ENCODE measurements at places on chromosomes 5 and 9.
A peak's percentile ranks its signal among the peaks of the same experiment; 100 is the strongest.

DNA sequence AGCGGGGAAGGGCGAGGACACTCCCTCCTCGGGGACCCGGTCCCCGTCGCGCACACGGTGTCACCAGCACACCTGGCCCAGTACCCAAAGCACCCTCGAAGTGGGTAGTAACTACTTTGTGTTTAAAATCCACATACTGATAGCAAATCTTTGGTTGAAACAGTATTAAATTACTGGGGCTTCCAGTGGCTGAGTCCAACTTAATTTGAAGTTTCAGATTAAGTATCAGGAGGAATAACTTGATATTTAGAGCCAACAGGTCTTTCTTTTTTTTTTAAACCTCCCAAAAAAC, 615 bp downstream of the ATG10 start:
- DNase-seq: no peak

DNA sequence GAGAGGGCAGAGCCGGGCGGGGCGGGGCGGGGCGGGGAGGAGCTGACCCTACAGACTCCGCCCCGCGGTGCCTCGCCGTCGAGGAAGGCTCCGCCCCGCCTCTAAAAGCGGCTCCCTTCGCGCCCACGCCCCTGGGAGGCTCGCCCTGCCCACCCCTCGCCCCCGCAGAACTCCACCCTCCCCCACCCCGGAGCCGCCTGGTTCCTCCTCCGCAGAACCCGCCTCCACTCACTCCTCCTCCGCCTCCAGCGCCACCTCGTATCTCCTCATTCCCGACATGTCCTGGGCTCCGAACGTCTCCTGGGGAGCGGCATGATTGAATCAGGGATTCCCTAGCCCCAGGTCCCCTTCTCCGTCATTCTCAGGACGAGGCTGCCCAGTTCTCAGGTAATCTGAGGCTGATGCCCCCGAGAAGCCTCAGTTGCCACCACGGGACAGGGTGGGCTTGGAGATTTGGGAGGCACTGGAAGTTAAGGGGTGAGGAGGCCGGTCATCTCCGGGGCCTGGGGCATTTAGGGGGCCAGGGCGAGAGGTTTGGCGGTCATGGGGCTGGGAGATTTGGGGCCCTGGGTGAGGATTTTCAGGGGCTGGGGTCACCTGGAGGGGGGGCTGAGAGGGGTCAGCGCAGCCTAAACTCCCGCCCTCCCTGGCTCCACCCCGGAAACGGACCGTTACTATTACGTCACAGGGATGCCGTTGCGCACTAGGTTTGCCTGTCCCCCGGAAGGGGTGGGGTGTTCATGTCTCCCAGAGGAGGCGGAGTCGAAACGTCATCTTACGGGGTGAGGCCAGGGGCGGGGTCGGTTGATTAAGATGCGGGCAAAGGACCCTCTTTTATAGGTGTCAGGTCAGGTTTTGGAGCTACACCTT, 3.2 kb upstream of the CCL27 start:
- DNase-seq: peak; percentile 92

DNA sequence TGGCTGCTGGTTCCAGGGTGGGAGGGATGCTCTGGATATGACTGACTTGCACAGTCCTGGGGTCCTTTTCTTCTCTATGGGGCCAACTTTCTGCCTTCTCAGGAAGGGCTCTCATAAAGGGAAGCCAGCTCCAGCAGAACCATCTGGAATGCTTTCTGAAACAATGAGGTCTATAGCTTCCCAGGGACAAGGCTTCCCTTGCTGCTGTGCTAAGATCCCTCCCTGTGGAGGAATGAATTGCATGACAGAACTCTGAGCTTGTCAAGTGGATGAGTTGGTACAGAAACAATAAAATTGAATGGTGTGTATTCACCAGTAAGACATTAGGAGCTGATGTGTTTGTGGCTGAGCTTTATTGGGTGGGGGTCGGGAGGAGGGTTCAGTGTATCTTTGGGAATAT, 19.8 kb downstream of the CKMT2 start:
- no peak for DNase-seq

GRCh38 chr9:77546376-77546950, 101.7 kb downstream of the GNA14 start:
- DNase-seq: no peak

DNA sequence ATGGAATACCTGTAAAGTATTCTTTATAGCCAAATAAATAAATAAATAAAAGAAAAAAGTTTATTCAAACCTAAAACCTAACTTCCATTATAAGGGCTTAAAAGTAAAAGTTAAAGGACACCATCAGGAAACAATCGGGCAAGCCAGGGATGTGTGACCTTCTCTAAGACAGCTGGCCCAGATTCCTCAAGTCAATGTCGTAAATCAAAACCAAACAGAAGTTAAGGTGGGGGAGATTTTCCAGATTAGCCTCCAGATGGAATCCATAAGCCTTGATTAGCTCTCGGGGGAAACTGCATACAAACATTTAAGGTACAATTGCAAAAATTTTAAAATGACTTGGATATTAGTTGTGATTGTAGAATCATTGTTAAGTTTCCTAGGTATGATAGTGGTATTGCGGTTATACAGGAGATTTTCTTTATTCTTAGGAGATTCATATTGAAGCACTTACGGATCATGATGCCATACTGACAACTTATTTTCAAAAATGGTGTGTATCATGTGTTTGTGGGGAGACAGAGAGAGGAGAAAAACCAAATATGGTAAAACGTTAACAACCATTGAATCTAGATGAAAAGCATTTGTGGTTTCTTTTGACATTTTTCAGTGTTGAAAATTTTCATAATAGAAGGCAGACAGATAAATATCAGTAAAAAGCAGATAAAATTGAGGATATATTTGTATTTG, 21.5 kb upstream of the MGAT1 start:
- no peak for DNase-seq

DNA sequence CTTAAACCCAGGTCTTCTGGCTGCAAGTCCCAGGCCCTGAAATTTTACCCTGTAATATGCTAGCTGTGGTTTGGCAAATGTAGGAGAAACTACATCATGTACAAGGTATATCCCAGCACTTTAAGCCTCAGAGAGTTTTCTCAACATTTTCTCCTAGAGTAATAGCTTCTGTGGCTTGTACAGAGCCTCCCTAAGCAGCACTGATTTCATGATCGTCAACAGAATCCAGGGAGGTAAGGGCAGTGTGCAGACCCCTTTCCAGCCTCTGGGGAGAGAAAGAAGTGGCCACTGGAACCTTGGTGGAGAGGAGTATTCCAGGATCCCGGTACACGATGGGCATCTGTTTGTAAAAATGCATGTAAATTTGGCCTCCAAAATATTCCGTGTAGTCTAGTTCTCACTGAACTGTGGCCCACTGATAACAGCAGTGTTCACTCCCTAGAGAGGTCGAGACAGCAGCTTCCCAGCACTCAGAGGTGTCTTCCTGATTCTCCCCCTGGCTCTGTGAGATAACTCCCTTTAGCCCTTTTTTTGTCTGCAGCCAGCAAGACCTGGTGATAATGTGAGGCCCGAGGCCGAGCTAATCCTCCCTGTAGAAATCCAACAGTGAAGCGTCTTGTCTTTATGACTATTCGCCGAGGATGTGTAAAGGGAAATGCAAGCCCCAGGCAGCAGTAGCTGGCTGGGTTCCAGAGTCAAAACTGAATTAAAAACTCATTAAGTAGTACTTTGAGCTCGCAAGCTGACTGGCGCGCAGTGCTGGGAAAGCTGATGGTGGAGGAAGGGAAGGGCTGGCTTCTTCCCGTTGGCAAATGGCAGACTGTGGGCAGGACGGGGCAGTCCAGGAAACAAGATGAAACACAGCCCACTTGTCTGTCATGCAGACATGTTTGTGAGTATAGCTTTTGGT, 59.0 kb downstream of the MAP1B start:
- DNase-seq: no peak

DNA sequence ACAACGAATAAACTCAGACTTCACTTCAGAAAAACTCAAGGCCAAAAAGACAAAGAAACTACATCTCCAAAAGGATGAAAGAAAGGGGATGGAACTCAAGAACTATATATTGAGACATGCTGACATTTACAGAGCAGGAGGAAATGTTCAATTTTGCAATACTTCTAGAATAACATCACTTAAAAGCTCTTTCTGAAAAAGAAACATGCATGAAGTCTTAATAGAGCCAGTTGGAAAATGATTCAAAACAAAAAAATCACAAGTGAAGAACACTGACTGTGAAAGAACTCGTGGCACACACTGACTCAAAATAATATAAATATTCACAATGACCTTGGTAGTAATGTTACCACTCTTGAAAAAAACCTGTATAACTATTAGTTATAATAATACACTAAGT, 267.8 kb upstream of the NREP start:
- DNase-seq: no peak

GRCh38 chr5:175748650-175749049, 90.8 kb downstream of the HRH2 start:
- DNase-seq: no peak

GRCh38 chr9:101050650-101051049, 22.1 kb downstream of the PLPPR1 start:
- no peak for DNase-seq

GRCh38 chr5:134371834-134372340, 518 bp downstream of the UBE2B start:
- peak; percentile 63 for DNase-seq

GRCh38 chr9:37343724-37344123, 78.8 kb upstream of the GRHPR start:
- DNase-seq: no peak

Data from nephron progenitor cell (in vitro differentiated cells).